ENCODE measurements at places on chromosomes 3 and 15.

DNA sequence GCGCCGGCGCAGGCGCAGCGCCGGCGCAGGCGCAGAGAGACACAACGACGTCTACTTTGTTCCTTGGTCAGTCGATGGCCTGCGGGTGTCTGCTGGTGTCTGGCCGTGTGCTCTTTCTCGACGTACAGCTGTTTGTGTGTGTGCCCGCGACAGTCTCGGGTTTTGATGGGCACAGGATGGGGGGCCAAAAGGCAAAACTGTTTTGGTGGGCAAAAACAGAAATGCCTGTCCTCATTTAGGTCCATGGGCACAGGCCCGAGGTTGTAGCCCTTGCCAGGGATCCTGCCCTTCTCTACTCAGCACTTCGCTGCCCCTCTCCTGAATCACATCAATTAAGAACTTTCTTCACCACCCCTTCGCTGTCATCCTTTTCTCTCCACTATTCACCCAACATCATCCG lies 184.8 kb upstream of the CHL1 start:
- DNase-seq, result no peak

GRCh38 chr3:33791477-33792166 lies 6.8 kb upstream of the PDCD6IP start:
- peak; percentile 93 for DNase-seq

DNA sequence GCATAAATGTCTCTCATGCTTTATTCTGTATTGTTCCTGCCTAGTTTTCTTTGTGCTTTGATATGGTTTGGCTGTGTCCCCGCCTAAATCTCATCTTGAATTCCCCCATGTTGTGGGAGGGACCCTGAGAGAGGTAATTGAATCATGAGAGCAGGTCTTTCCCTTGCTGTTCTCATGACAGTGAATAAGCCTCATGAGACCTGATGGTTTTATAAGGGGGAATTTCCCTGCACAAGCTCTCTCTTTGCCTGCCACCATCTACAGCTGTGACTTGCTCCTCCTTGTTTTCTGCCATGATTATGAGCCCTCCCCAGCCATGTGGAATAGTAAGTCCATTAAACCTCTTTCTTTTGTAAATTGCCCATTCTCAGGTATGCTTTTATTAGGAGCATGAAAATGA lies 1596.6 kb downstream of the SI start:
- DNase-seq, result peak; percentile 37

GRCh38 chr3:20280257-20280656 lies 94.3 kb upstream of the SGO1 start:
- no peak for DNase-seq

DNA sequence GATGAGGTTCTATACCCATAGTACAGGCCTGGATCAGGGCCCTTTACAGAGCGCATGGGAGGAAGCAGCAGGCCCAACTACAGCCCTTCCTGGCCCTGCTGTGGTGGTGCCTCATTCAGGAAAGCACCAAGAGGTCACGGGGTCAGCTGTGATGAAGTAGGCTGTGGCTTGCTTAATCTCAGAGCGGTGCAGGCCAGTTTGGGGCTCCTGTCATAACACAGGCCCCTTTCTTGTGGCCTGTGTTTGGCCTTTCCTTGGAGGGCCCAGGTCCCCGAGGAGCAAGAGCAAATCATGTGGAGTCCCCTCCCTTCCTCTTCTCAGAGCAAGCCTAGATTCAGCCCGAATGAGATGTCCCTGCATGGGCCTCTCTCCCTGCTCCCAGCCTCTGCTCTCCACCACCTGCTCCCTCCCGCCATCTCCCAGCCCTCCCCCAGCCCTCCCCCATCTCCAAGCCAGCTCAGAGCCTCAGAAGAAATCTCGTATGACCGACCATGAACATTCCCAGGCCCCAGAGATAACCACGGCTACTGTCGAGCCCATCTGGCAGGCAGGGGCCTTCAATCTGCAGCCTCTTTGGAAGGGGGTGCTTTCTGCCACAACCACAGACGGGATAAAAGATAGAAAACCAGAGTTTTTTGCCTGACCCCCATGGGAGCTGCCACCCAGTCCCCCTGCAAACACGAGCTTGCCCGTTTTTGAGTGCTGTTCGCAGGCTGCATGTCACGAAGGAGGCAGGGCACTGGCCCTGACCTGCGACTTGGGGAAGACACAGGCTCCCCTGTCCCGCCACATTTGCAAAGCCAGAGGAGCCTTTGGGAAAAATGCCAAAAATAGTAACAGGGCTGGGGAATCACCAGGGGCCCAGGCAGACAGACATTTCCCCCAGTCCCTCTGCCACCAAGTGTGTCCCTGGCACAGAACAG lies 32.3 kb upstream of the DUSP7 start:
- peak; percentile 89 for DNase-seq

GRCh38 chr3:191499307-191500080 lies 38.5 kb downstream of the PYDC2 start:
- DNase-seq, result no peak

Measured in suppressor macrophage treated with lipopolysaccharide for 1 hour (primary cell).